ENCODE measurements at places on chromosomes 13 and 19. TPM values are rescaled to one million over a fixed set of nuclear protein-coding genes. Genes with fewer than 3 reads are reported as not detected.

The ZNF546 gene
- total RNA-seq, result 2.6 TPM

The FCHO1 gene
- total RNA-seq, result 56.2 TPM

The KCNN4 gene
- 90.6 TPM for total RNA-seq

The NLRP5 gene
- not detected for total RNA-seq

The DUS3L gene
- total RNA-seq, result 198 TPM

The VN1R4 gene
- total RNA-seq, result not detected

The ZNF329 gene
- 6.3 TPM for total RNA-seq

The TMIGD2 gene
- 2.1 TPM for total RNA-seq

The SIGLEC12 gene
- 1.3 TPM for total RNA-seq

The ZNF649 gene
- 9.0 TPM for total RNA-seq

The IRGC gene
- total RNA-seq, result not detected

DNA sequence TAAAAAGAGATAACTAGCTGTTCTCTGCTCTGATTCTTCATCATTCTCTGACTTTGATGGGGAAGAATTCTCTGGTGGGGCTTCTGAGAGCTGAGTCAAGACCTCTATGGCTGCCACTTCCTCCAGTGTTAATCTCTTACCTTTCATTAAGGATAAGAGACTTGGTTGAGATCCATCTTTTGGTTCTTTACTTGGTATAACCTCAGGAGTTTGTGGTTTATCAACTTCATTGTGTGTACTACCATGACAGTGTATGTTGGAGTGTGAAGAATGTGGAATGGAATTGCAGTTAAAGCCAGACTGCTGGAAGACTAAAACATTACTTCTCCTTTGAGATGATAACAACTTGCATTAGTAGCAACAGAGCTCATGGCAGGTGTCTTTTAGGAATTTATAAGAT lies 222.0 kb downstream of the SLITRK5 start:
- DNase-seq, result no peak

DNA sequence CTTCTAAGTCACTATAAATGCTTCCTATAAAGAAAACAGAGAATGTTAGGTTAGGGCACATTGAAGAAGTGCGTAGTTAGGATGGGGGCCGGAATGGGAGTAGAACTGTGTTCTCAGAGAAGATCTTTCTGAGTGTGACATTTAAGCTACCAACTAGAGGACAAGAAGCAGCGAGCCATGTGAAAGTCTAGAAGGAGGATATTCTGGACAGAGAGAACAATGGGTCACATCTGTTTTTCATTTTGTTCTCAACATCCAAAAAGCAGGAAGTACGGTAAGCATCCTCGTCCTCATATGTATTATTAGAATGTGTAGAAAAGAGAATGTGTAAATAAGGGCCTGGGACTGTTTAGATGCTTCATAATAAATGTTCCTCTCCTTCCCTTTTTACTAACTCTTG lies 44.5 kb upstream of the PARP4 start:
- no peak for DNase-seq

DNA sequence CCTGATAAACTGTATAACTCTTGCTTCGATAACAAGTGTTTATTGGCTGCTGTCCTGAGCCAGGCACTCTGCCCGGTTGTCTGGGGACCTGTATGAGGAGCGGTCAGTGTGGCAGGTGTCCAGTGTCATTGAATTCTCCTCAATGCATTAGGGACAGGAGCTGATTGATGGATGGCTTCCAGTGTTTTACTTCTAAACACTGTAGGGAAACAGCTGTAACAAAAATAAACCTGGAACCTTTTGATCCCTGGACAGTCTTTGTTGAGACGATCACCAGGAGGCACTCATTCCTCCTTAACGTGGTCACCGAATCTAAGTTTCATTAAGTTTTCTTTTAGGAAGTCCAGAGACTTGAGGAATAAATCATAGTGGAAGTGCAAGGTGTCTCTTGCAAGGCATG lies 17.9 kb downstream of the UBAC2 start:
- DNase-seq, result no peak

DNA sequence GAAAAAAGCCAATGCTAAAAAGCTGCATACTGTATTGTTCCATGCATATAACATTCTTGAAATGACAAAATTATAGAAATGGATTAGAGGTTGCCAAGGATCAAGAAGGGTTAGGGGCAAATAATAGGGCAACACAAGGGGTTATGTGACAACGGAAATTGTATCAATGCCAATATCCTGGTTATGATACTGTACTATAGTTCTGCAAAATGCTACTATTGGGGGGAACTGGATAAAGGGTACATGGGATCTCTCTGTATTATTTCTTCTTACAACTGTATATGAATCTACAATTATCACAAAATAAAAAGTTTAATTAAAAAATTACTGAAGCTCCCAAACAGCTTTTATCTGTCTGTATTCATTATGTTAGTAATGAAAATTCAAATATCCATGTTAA lies 31.9 kb downstream of the LNX2 start:
- no peak for DNase-seq

DNA sequence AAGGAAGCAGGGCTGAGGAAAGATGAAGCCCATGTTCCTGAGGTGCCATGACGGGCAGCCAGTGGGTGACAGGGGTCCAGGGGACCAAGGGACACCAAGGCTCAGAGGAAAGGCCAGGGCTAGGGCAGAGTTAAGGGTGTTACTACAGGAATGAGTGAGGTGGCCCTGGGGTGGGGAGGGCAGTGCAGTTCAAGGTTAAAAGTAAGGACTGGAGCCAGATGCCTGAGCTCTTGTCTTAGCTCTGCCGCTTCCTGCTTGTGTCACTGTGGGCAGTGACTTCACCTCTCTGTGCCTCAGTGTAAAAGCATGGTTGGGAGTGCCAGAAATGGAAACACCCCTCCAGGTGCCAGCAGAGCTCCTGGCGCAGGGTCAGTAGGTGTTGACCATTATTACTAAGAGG lies 4.9 kb upstream of the ETV2 start:
- no peak for DNase-seq

- DNase-seq, result no peak
These were observed 527.6 kb upstream of the KLF12 start for GRCh38 chr13:74661851-74662250.

DNA sequence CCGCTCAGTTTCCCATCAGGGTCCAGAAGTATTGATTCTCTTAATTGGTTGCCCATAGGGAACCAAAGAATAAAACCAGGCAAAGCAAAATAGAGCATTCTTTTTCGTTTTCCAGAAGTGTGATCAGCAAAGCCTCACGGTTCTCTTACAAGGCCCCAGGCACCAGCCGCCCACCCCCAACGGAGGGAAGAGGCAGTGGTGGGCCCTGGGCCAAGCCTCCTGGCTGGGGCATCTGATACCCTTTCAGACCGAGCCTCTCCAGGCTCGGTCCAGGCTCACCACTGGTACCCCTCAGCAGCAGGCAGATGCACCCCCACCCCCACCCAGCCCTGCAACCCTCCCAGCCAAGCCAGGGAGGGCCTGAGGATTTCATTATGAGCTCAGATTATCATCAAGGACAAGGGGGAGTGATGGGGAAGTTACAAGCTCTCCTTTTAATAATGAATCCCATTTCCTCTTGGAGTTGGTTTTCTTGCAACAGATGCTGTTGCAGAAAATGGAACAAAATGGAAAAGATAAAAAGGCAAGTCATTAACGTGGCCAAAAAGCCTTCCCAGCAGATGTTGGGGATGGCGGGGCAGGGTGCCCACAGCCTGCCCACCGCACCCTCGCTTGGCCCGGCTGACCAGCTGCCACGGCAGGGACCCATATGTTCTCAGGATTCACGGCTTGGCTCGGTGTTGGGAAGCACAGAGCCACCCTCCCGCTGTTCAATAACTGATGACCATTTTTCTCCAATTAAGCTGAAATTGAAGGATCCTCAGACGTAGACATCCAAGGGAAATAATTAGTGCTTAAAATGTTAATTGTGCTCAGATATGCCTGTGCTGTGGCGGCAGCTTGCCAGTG lies 45.9 kb upstream of the KCTD15 start:
- no peak for DNase-seq

DNA sequence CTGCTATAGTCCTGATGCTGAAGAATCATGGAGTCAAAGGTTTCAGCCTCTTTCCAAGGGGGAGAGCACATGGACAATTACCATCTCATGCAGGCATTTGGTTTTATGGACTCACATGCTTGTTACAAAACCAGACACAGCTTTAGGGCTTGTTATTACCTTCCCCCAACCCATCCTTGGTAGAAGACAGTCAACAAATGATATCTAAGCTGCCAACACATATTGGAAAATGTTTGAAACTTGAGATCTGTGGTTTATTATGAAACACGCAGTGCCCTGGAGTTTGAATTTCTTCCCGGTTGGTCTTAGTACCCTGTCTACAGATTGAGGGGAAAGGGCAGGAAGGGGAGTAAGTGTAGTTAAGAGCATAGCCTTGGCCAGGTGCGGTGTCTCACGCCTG lies 12.5 kb upstream of the CYP2A6 start:
- DNase-seq, result no peak

DNA sequence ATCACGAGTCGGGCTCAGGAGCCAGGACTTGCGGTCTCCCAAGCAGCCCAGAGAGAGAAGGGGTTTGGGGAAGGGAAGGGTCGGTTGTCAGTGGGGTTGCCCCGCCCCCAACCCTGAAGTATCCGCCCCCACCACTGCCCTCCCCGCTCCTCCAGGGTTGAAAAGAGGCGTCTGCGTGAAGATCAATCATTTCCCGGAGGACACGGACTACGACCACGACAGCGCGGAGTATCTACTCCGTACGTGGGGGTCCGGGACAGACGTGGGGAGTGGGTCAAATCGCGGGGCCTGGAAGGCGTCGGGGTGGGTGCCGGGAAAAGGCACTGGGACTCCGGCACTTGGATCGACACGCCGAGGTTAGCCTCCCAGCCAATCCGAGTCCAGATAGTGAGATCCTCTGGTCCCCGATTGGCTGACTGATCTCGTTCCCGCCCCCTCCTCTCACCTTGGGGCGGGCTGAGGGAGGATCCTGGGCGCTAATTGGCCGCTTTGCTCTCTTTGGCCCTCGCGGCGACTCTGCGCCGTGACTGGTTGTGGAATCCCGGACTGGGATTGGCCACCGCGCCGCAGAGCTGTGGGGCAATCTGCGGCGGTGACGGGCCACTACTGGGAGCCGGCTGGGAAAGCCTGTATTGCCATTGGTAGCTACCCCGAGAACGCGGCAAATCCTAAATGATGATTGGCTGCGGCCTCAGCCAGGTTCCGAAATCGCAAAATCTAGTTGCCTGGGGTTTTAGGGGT lies 13.3 kb upstream of the CACNG6 start:
- no peak for DNase-seq

DNA sequence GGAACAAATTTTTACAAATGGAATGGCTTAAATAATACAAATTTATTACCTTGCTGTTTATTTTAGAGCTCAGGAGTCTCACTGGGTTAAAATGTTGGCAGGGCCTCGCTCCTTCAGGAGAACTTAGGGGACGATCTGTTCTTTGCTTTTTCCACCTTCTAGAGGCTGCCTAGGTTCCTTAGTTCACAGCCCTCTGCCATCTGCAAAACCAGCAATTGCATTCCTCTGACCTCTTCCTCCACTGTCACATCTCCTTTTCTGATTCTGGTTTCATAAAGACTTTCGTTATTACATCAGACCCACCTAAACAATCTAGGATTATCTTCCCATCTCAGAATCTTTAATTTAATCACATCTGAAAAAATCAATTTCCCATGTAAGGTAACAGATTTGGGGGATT lies 249.6 kb upstream of the SPRY2 start:
- DNase-seq, result no peak

- DNase-seq, result no peak
These were observed 231.2 kb downstream of the FGF9 start for GRCh38 chr13:21901811-21902708.

DNA sequence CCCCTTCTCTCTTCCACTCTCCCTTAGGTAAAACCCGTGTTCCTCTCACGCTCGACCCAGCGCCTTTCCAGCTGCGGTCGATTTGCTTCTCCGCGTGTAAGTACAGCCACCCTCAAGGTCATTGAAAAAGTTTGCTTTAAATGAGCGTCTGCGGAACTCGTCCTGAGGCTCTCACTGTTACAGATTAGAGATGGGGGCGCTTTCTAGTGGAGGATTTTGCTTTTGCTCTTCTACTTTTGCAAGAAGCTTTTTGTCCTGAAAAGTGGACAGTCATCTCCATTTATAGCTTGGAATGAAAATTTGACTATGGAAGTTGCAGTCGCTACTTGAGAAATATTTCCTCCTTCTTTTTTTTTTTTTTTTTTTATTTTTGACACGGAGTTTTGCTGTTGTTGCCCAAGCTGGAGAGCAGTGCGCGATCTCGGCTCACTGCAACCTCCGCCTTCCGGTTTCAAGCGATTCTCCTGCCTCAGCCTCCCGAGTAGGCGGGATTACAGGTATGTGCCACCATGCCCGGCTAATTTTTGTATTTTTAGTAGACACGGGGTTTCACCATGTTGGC lies 595 bp upstream of the RAB20 start:
- no peak for DNase-seq

GRCh38 chr19:4456843-4457653 lies 546 bp downstream of the UBXN6 start:
- DNase-seq, result peak; percentile 58

GRCh38 chr19:39413272-39413910 lies 922 bp downstream of the PLEKHG2 start:
- DNase-seq, result no peak

DNA sequence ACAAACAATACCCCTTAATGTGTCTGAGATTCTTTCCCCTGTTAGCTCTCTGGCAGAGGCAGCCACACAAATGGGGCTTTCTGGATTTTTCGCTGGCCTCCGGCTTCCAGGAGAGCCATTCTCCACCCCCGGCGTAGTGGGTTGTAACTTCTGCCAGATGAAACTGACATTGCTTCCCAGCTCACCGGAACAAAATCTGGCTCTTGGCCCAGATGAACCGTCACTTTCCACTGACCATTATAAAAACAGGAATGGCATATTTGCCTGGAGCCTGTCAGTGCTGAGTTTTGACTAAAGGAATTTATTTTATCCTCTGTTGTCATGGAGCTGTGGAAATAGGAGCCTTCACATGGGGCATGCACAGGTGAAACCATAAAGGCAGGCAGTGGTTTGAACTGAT lies 120.6 kb upstream of the GPR12 start:
- no peak for DNase-seq

GRCh38 chr13:51067210-51067701 lies 43.8 kb downstream of the C13orf42 start:
- no peak for DNase-seq

GRCh38 chr13:30934381-30934780 lies 1.9 kb downstream of the TEX26 start:
- DNase-seq, result no peak

DNA sequence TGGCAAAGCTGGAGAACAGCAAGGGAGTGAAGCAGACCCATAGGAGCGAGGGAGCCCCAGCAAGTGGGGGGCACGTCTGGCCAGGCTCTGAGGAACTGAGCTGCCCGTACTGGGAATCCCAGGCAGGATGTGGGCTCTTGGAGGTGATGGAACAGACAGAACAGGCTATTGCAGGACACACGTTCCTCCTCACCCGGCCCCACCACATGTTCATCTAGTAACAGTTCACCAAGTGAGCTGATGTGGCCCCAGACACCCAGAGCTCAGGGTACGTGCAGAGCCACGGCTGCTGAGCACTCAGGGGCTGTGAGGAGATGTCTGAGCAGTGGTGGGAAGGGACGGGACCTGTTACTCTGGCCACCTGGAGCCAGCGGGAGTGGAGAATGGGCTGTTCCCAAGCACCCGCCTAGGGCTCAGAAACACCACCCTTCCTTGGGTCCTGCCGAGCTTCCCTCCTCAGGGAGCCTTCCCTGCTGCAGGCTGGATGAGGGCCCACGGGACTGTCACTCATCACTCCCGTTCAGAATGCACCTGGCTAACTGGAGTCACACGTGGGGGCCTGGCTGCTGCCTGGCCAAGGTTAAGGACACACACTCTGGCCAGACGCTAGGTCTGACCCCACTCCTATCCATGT lies 18.4 kb downstream of the ELL start:
- no peak for DNase-seq

GRCh38 chr13:66675620-66676019 lies 554.5 kb downstream of the PCDH9 start:
- no peak for DNase-seq

Measured in activated T-cell treated with anti-CD3 and anti-CD28 coated beads, Interleukin-2, amount 50 U/mL, for 4 hours (primary cell).